ENCODE measurements at places on chromosomes 11 and 22.

DNA sequence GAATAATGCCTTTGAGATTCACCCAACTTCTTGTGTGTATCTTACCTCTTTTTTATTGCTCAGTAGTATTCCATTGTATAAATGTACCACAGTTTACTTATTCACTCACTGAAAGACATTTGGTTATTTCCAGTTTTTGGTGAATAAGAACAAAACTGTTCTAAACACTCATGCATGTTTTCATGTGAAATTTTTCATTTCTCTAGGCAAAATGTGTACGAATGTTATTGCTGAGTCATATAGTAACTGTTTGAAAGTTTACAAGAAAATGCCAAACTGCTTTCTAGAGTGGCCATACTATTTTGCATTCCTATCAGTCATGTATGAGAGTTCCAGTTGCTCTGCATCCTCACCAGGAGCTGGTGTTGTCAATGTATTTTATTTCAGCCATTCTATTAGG is 8.8 kb upstream of the EMSY start:
- DNase-seq, result no peak

- peak; percentile 69 for DNase-seq
These were observed 736.5 kb downstream of the DLG2 start for GRCh38 chr11:84890676-84891075.

DNA sequence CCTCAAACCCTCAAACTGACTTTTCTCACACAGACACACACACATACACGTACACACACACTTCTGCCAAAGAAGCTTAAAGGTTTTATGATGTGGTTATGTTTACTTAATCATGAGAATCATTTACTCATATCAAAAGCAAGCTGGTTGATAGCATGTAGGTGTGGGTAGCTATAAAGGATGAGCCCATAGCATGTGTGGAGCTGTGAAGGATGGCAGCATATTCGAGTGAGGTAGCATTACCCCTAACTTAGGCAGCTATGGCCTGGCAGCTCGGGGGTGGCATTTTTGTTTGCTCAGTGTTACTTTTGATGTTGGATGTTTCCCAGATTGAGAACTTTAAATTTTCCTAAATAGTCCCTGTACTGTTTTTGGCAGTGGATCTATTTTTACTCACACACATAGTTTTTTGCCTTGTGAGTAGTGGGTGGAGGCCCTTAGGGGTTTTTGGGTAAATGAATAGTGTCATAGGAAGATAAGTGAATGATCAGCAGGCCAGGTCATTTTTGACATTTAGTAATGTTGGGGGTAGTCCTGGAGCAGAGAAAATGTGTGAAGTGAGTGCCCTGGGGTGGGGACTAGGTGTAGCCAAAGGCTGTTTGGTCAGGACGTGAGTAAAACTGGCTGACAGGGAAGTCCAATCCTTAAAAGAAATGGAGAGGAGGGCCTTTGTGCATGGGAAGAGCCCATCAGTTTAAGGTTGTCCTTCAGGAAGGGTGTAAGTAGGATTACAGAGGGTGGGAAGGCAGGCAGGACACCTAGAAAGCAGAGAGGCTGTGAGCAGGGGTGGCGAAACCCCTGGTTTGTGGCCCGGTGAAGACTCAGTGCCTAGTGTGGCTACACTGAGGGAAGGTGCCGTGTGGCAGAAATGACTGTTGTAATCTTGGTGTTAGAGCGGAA is 7.1 kb downstream of the YWHAH start:
- DNase-seq, result no peak

- peak; percentile 70 for DNase-seq
These were observed 29.5 kb upstream of the MYH9 start for GRCh38 chr22:36417281-36417686.

GRCh38 chr22:23388517-23388890 is 191.6 kb downstream of the IGLL1 start:
- DNase-seq, result no peak

DNA sequence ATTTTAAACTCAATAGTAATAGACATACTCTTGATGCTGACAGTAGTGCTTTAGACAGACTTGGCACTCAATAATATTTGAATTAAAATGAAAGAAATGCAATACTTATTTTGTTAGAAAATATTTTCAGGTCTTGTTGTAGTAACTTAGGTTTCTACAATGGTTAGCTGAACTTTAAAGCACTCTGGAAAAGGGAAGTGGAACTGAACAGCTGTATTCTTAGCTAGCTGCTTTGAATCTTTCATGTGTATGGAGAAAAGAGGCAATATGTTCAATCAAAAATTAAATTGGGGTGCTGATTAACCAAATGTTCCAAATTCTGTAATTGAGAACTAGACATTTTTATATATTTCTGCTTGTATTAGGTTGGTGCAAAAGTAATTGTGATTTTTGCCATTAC is 517.9 kb upstream of the RAG2 start:
- no peak for DNase-seq

- DNase-seq, result peak; percentile 99
These were observed 271 bp downstream of the FKBP2 start for GRCh38 chr11:64241241-64241490.

DNA sequence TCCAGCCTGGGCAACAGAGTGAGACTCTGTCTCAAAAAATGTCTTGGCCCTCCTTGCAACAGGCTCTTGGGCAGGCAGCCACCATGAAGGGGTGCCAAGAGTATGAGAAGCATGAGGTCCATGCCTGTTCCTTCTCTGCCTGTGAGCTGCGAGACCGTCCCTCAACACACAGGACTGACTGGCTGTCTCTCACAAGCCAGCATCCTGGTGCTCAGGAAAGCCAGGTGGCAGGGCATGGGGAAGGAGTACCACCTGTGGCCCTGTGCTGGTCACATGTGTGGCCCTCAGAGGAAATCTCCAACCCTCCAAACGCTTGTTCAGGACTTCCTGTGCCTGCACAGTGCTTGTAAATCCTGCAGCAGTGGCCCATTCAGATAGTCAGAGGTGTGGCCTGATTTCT is 83.2 kb downstream of the ATXN10 start:
- no peak for DNase-seq

DNA sequence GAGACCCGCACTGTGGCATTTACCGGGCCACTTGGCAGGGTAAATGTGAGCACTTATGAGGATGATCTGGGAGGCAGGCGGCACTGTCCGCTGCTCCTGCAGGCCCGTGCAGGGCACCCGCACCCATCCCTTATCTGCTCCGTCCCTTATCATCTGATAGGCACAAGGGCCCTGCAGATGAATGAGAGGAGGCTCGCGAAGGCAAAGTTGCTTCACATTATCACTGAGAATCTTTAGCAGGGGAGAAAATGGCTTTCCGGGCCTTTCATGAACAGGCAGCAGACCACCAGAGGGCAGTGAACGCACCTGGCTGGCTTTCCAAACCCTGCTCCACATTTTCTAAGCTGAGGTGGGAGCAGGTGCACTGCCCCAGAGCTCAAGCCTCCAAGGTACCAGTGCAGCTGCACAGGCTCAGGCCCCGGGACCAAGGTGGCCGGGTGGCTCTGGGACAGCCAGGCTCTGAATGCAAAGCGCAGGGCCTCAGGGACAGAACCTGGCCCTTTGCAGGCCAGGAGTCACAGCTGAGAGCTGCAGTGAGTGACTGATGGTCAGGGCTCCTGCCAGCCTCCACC is 165.6 kb downstream of the SHANK2 start:
- no peak for DNase-seq

GRCh38 chr22:28139516-28139915 is 220.5 kb upstream of the PITPNB start:
- DNase-seq, result no peak

- DNase-seq, result no peak
These were observed 19.9 kb downstream of the TRIM44 start for GRCh38 chr11:35682230-35683173.

- DNase-seq, result no peak
These were observed 899 bp upstream of the KLHDC7B start for GRCh38 chr22:50544746-50545253.

GRCh38 chr11:46380340-46381047 is 975 bp upstream of the MDK start:
- DNase-seq, result peak; percentile 48

DNA sequence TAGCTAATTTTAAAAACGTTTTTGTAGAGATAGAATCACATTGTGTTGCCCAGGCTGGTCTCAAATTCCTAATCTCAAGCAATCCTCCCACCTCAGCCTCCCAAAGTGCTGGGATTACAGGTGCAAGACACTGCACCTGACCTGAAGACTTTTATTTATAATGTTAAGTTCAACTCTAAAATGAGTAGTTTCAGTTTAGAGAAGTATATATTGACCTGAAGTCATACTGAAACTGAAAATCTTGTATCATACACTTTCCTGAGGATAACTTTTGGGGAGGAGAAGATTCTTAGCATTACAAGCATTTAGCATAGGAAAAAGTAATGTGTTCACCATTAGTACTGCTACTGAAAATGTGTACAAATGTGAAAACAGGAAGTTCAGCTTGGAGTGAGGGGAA is 249.3 kb downstream of the CASP12 start:
- no peak for DNase-seq
